ENCODE measurements at places on chromosomes 4 and X. TPM values are rescaled to one million over a fixed set of nuclear protein-coding genes. Genes with fewer than 3 reads are reported as not detected.

The AKAP4 gene
- total RNA-seq, result not detected

The HAND2 gene
- total RNA-seq, result 22.7 TPM

The ZNF630 gene
- total RNA-seq, result 1.5 TPM

The GAGE12J gene
- not detected for total RNA-seq

The PDZD4 gene
- total RNA-seq, result 0.22 TPM

The SSX4B gene
- total RNA-seq, result not detected

The TMEM154 gene
- total RNA-seq, result 15.4 TPM

The CXorf65 gene
- total RNA-seq, result not detected

The USP46 gene
- total RNA-seq, result 26.9 TPM

The TIGD4 gene
- 0.50 TPM for total RNA-seq

The KIAA0232 gene
- total RNA-seq, result 30.5 TPM

The MAGEB4 gene
- not detected for total RNA-seq

The MGAT4D gene
- total RNA-seq, result not detected

The RLIM gene
- total RNA-seq, result 68.1 TPM

The KANTR gene
- 10.1 TPM for total RNA-seq

The TNMD gene
- not detected for total RNA-seq

The PPP4R3C gene
- total RNA-seq, result not detected

The ADAM29 gene
- not detected for total RNA-seq

The ERVMER34-1 gene
- under 0.01 TPM for total RNA-seq

The PLS3 gene
- total RNA-seq, result 406 TPM

The G3BP2 gene
- total RNA-seq, result 208 TPM

The PPBP gene
- total RNA-seq, result not detected

The FGD1 gene
- 7.0 TPM for total RNA-seq

The GUCY1A1 gene
- 0.11 TPM for total RNA-seq

The MAGEA3 gene
- total RNA-seq, result not detected

The C4orf54 gene
- under 0.01 TPM for total RNA-seq

The ABHD18 gene
- total RNA-seq, result 6.4 TPM

The FAM53A gene
- 3.1 TPM for total RNA-seq

The AMOT gene
- 3.9 TPM for total RNA-seq

The GATA1 gene
- not detected for total RNA-seq

The CLNK gene
- total RNA-seq, result not detected

The MAML3 gene
- 2.1 TPM for total RNA-seq

The ERCC6L gene
- 12.4 TPM for total RNA-seq

The GSPT2 gene
- 8.4 TPM for total RNA-seq

The EVC2 gene
- total RNA-seq, result 10.0 TPM

The ZNF674 gene
- total RNA-seq, result 2.7 TPM

The P2RY10 gene
- not detected for total RNA-seq

The AR gene
- 16.6 TPM for total RNA-seq

The TMPRSS11B gene
- total RNA-seq, result not detected

The CSAG2 gene
- not detected for total RNA-seq

The DAPP1 gene
- total RNA-seq, result not detected

The ERAS gene
- not detected for total RNA-seq

The ADGRG2 gene
- total RNA-seq, result not detected

The TMPRSS11F gene
- total RNA-seq, result not detected

The CLDN34 gene
- not detected for total RNA-seq

The BEND2 gene
- total RNA-seq, result not detected

The CNKSR2 gene
- total RNA-seq, result 2.4 TPM

The PAGE2 gene
- total RNA-seq, result not detected

The MGARP gene
- total RNA-seq, result 3.1 TPM

The MAP3K15 gene
- 0.12 TPM for total RNA-seq

The RIPPLY1 gene
- total RNA-seq, result not detected

The SPATA18 gene
- 4.4 TPM for total RNA-seq

The NXF3 gene
- not detected for total RNA-seq

The SERPINA7 gene
- total RNA-seq, result not detected

The MYL5 gene
- total RNA-seq, result 9.1 TPM

The TBX22 gene
- total RNA-seq, result not detected
